Posterior vena cava (tissue), 2 donors: ENCODE measurements at places on chromosomes 2 and 18.
A peak's percentile ranks its signal among the peaks of the same experiment; 100 is the strongest.

GRCh38 chr2:112958428-112959108 lies 19.2 kb upstream of the IL36G start:
- DNase-seq, result no peak

- no peak for DNase-seq
Observed at GRCh38 chr2:222806526-222807137, 54.2 kb upstream of the ACSL3 start.

GRCh38 chr18:69383186-69383585 lies 17.5 kb upstream of the DOK6 start:
- no peak for DNase-seq

GRCh38 chr2:229612384-229612971 lies 101.9 kb downstream of the DNER start:
- no peak for DNase-seq

- DNase-seq, result no peak
Observed at GRCh38 chr2:39947294-39948015, 168.4 kb upstream of the THUMPD2 start.

GRCh38 chr2:9287400-9288045 lies 80.9 kb downstream of the ASAP2 start:
- no peak for DNase-seq

- DNase-seq, result no peak
Observed at GRCh38 chr18:44298566-44298965, 382.1 kb upstream of the SETBP1 start.

GRCh38 chr2:120346026-120346666 lies at the start of gene INHBB:
TSS of gene INHBB (plus strand) at chr2:120346136. CDS start at chr2:120346189, 53 bp downstream.
- DNase-seq, result no peak

DNA sequence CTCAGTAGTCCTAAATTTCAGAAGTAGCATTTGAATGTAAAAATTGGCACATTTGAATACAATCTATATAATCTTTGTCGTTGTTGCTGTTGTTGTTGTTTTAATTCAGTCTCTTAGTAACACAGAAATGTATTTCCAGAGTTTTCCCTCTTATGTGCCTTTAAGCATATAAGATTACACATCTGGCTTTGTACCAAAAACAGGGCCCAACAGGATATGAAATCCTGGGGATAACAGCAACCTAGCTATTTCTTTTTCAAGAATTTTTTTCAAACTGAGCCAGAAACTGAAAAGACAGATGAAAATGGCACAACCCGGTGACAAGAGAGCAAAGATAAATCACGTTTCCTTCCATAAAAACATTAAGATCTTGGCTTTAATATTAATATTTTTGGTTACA lies 906.7 kb downstream of the NRXN1 start:
- no peak for DNase-seq

DNA sequence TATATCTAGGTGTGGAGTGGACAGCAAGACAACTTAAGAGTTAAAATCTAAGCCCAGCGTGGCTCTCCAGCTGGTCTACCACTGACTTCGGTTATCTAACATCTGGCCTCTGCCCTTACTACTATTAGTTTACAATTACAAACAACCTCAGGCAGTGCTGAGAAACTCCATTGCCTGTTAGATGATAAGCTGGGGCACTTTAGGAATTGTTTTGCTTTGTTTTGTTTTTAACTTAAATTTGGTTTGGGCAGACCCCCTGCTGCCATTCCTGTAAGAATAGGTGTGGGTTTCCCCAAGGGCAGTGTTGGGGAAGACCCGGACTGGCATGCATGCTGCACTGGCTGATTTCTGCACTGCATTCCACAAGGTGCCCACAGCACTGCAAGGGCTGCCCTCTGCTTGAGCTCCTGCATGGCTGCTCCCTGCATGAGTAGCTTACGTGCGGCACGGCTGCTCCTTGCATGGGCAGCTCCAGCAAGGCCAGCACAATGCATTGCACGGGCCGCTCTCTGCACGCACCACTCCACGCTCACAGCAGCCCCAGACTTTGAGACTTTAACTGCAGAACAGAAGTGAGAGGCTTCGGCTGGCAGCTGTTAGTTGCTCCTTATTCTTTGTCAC lies 74.2 kb upstream of the SERTAD2 start:
- no peak for DNase-seq

DNA sequence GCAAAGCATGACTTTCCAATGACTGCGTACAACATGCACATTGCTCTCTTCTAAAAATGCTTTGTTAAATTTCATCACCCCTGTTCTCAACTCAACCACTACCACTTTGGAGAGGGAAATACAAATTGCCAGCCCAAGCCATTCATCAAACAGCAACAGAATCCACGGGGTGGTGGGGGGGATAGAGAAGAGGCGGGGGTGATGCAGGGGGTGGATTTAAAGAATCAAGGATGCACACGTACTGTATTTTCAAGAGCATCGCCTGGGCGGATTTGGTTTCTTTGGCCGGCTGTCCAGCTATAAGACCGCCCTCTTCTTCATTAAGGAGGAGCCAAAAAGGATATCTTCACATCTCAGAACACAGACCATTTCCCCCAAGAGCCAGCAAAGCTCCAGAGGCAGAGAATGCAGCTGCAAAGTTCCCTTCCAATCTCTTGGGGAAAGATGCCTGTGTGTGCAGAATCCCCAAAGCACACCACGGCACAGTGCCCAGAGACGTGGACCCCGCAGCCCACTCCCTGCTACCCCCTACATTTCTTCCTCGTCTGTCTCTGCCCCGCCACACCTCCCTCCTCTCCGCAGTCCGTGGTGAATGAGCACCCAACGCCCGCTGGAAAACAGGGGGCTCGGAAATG lies 977 bp downstream of the SLC8A1 start:
- peak; percentile 79 for DNase-seq

GRCh38 chr2:27627963-27628766 lies 647 bp downstream of the CCDC121 start:
- no peak for DNase-seq

- no peak for DNase-seq
Observed at GRCh38 chr2:145157036-145157675, 637.2 kb upstream of the ZEB2 start.

- no peak for DNase-seq
Observed at GRCh38 chr2:178913049-178913441, 105.8 kb upstream of the TTN start.

DNA sequence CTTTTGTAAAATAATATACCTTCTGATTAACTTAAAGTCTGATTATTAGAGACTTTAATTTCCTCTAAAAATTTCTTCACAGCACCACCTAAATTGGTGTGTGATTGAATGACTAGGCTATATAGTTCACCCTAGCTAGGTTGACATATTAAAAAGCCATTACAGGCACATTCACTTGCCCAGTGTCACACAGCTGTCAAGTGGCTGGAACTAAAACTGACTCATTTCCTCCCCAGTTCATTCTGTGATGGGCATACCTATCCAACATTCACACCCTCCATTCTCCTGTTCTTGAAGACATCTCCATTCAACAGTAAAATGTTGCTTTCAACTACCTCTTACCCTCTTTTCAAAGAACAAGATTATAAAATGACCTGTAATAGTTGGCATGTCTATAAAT lies 334.5 kb downstream of the ARHGAP15 start:
- DNase-seq, result no peak

DNA sequence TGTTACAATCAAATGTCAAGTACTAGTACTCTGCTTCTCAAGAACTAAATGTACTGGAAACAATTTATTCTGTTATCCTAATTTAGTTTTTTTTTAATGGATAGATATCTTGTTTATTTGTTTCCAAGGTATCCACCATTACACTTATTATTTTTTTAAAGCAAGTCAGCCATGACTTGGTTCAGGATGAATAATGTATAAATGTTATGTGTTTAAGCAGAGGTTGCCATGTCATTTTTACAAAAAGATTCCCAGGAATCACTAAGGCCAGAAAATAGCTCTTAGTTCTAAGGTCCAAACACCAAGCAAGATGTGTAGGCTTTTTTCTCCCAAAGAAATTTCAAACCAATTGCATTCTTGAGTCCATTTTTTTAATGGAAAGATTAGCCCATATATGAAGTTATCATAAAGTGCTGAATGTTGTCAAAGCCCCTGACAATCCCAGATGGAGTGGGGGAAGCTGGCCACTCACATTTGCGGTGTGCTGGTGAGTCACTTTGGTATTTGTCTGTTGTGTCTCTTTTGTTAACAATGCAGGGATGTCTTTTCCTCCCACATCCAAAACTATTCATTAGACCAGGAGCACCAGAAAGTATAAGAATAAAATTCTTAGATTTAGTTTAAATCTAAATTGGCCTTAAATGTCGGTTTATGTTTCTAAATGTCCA lies 158.9 kb downstream of the COL6A3 start:
- no peak for DNase-seq
